NCI-H1694 treated with DMSO at 0.1 percent for 48 hours (cell line): ENCODE measurements at places on chromosomes 12 and 14.
A peak's percentile ranks its signal among the peaks of the same experiment; 100 is the strongest.

DNA sequence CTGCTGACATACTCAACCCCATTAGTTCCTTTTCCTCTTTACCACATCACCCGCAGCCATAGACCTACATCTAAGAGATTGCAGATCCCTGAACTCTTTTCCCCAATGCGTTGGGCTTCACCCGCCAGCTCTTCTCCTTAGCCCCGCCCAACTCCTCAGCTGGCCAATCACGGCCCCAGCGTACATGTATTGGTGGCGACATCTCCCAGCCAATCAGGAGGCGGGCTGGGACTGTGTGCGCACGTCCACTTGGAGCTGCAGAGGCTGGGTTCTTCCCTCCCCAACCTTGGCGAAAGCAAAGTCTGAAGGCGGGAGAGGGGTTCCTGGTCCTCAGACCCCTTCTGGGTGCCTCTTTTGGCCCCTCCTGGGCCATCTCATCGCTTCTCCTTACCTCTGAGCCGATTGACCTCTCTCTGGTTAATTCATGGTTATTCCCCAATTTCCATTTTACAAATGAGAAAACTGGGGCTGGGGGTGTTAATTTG is 11.0 kb downstream of the PDE1B start:
- no peak for DNase-seq

- DNase-seq, result no peak
Observed at GRCh38 chr12:132067182-132067581, 76.9 kb downstream of the DDX51 start.

DNA sequence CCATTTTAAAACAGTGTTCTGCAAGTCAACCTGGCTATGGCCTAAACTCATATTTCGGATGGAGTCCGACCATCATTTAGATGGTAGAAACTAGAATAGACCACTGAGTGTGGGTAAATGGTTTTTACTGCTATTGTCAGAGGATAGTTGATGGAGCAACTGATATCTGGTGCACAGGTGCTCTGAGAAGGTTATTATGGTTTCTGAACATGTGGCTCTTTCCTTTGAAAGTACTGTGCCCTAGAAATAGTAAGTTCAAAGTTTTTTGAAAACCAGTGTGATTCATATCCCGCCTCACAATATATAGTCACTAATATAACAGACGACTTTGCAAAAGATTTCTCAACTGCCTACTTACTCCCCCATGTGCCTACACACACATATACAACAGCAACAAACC is 64.4 kb upstream of the BTG1 start:
- no peak for DNase-seq

- no peak for DNase-seq
Observed at GRCh38 chr14:79011920-79012204, 841.7 kb downstream of the NRXN3 start.

- peak; percentile 81 for DNase-seq
Observed at GRCh38 chr12:6603095-6603567, 4.0 kb downstream of the CHD4 start.
